ENCODE measurements at places on chromosomes 5 and 9.

DNA sequence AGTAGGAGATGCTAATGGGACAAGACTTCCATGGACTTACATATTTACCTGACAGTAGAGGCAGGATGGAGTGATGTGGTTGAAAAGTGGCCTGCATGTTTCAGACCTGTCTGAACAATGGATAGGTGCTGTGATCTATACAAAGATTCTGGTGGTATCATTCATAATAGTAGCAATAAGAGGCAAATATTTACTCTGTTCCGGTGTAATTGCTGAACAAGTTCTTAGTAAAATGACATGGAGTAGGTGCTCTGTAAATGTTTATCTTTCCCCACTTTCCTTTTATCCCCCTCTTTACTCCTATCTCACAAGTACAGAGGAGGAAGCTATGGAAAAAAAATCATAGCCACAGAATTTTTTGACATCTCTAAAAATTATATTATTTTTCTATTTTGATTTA is 159.0 kb upstream of the SLC12A2 start:
- DNase-seq = no peak

GRCh38 chr5:149433524-149434131 is 54.5 kb upstream of the IL17B start:
- no peak for DNase-seq

GRCh38 chr5:135242021-135242865 is 156.8 kb downstream of the MACROH2A1 start:
- DNase-seq = no peak

- no peak for DNase-seq
Observed at GRCh38 chr5:112419986-112420864, 1.1 kb upstream of the EPB41L4A start.

DNA sequence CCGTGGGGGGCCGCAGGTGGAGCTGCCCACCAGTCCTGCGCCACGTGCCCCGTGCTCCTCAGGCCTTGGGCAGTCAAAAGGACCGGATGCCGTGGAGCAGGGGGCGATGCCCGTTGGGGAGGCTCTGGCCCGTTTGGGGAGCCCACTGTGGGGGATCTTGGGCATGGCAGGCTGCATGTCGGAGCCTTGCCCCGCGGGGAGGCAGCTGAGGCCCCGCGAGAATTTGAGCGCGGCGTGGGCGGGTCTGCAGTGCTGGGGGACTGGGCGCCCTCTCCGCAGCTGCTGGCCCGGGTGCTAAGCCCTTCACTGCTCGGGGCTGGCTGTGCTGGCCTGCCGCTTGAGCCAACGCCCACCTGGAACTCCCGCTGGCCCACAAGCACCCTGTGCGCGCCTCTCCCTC is 445.6 kb upstream of the EDIL3 start:
- no peak for DNase-seq

DNA sequence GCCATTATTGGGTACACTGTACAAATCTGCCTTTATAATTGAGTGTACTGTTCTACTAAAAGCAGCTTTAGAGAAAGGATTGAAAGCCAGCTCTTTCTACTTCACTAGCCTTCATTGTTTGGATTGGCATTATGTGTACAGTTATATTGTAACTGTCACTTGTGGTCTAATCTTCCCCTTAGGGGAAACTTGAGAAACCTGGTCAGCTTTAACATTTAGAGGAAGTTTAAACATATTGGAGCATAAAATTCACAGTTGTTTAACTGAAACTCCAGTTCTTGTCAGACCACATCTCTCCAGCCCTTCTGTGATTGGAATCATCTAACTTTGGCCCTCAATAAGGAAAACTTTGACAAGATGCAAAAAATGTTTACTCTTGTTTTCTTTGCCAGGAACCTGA is 24.6 kb downstream of the PIK3R1 start:
- DNase-seq = no peak

- no peak for DNase-seq
Observed at GRCh38 chr5:151855701-151856100, 69.0 kb downstream of the GLRA1 start.

DNA sequence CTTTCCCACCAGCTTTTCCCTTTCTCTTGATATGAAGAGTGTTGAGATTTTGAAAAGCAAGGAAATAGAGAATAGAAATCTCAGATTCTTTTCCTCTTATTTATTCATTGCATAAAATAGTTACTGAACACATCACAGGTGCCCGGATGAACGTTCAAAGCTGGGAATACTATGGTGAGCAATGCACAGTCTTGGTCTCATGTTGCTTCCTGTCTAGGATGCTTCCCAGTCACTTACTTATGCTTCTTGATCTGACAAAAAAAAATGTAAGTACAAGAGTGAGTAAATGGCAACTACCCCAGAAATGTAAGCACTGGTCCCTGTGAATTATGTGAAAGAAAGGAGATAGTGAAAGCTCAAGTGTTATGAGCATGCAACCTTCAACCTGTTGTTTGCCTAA is 153.5 kb upstream of the S1PR3 start:
- DNase-seq = no peak

DNA sequence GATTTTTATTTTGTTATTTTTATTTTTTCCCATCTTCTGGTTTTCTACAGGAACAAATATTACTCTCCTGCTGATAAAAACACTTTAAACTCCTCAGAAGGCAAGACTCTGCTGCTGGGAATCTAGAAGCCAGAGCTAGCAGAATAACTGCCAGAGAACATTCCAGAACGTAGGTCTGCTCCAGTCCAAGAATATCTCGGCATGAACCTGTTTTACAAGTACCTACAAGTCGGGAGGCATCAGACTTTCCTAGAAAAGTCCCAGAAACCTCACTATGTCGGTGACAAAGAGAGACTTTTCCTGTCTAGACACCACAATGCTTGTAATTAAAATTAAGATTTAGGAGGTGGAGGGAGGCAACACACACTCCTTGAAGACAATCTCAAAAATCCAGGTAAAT is 41.4 kb downstream of the FABP6 start:
- no peak for DNase-seq

- DNase-seq = no peak
Observed at GRCh38 chr5:3393122-3393919, 202.3 kb upstream of the IRX1 start.

GRCh38 chr5:82862711-82863110 is 214.5 kb downstream of the TMEM167A start:
- no peak for DNase-seq

GRCh38 chr9:136840877-136841645 is 1.2 kb upstream of the AJM1 start:
- no peak for DNase-seq

GRCh38 chr9:20382460-20383071 is 239.7 kb downstream of the MLLT3 start:
- DNase-seq = no peak

GRCh38 chr9:72377041-72377440 is 12.0 kb upstream of the ZFAND5 start:
- DNase-seq = no peak

GRCh38 chr9:113375057-113376023 is 1.4 kb downstream of the HDHD3 start:
- DNase-seq = no peak

Measured in stimulated activated CD4-positive, alpha-beta T cell treated with anti-CD3 and anti-CD28 coated beads, TNF-alpha, amount 100 ng/mL, for 4 hours (primary cell).